ENCODE measurements at places on chromosomes 5 and 9.

DNA sequence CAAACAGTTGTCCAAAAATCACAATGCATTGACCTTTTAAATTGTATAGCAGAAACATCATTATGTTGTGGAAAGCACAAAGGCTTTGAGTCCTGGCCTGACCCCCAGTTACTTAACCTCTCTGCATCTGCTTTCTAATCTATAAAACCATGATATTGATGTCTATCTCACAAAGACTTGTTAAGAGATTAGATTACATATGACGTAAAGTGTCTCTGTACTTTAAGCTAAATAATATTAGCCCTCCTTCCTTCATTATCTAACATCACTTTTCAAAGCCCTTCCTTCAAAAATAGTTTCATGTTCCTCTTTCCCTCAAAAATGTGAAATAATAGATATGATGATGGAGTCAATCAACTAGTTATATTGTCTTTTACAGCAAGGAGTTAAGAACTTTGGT is 3.4 kb downstream of the ADAMTS6 start:
- no peak for DNase-seq

GRCh38 chr5:155616779-155617392 is 603.3 kb downstream of the KIF4B start:
- peak; percentile 28 for DNase-seq

DNA sequence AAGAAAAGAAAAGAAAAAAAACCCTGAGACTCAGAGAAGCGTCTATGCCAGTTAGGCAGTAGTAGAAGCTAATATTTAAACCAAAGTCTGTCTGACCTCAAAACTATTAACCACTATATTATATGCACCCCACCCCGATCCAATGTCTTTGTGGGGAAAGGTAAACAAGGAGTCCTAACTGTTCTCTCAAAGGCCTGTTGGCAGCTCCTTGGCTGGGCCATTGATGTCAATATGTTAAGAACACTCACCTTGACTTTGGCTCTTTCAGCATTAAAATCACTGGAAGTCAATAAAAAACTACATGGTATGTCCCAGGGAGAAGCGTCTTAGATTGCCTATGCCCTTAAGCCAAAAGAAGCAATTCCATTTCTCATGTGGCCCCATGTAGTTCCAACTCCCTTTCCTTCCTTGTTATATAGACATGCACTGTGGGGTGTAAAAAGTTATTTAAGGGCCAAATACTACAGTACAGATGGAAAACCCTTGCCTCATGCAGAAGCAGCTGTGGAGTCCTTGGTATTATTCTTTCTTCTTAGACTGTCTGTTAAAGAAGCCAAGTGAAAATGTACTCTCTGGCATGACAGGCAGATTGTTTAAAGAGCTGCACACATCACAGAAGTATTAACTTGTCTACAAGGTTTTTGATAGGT is 308.6 kb upstream of the RPS23 start:
- no peak for DNase-seq

DNA sequence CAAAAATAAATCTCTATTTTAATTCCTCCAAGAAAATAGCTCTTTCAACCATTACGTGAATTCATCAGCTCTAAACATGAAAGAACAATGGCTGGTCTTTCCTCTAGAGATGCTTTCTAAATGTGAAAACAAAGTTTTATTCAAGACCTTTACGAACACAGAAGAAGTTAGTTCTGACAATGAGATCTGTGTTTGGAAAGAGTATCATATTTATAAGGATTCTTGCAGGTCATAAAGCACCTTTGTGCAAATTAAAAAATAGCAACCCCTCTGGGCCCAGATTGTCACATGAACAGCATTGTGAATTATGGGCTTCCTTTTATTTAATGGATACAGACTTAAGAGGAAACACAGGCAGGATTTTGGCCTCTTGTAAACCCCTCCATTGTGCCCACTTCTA is 17.7 kb upstream of the FTMT start:
- no peak for DNase-seq

DNA sequence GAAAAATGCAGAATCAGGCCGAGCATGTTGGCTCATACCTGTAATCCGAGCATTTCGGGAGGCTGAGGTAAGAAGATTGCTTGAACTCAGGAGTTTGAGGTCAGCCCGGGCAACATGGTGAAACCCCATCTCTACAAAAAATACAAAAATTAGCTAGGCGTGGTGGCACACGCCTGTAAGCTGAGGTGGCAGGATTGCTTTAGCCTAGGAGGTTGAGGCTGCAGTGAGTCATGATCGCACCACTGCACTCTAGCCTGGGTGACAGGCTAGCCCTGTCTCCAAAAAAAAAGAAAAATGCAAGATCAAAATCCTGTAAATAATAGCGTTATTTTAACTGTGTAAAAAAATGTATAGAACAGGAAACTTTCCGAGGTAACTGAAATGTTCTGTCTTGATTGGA is 39.4 kb downstream of the RNF44 start:
- DNase-seq: peak; percentile 20

DNA sequence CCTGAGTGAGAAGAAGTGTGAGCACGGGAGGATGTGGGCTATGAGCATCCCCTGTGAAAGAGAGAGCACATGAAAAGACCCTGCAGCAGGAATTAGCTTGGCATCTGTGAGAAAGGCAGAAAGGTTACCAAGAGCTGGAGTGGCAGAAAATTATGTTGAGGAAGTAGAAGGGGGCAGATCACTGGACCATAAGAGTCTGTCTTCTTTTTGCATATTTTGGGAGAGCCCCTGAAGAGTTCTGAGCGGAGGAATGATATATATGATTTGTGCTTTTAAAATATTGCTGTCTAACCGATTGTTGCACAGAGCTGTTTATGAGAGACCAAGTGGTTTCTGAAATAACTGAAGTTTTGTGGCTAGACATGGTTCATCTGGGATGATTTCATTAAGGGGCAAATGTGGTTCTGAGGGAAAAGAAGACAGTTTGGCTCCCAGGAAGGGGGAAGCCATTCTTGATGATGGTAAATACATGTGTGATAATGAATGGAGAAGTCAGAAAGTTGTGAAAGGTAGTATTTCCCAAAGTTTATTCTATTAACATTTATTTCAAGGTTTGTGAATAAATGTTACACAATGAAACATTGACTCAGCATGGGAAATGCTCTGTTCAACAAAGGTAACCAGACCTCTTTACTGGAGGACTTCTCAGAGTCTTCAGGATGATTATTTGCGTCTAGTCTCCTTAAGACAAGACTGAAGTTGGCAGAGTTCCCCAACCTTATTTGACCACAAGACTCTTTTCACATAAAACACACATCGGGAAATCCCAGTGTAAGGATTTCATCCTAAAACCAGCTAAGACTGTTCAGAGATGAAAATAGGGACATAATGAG is 31.5 kb upstream of the ADRB2 start:
- DNase-seq: peak; percentile 45

DNA sequence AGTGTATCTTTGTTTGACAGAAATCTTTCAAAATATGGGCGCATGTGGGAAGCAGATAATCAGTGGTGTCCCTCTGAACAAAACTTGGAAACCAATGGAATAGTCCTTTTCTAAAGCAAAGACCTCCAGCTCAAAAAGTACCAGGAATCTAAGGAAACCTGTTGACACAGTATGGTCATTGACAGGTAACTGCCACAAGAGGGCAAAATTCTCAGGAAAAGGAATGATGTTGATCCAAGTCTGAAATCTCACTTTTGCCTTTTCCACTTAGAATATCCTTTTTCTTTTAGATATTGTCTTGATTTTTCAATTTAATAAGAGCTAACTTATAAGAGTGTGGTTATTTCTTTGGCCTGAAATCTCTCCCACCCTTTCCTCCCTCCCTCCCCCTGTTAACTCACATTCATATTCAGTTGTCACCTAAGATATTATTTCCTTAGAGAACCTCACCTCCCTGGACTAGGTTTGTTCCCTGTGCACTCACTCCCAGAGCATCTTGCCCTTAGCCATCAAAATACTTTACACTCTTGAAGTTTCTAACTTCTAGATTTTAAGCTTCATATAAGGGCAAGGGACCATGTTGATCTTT is 59.0 kb upstream of the BARX1 start:
- DNase-seq: peak; percentile 63

- DNase-seq: peak; percentile 56
These were observed 928 bp downstream of the HACD4 start for GRCh38 chr9:21030389-21031035.

DNA sequence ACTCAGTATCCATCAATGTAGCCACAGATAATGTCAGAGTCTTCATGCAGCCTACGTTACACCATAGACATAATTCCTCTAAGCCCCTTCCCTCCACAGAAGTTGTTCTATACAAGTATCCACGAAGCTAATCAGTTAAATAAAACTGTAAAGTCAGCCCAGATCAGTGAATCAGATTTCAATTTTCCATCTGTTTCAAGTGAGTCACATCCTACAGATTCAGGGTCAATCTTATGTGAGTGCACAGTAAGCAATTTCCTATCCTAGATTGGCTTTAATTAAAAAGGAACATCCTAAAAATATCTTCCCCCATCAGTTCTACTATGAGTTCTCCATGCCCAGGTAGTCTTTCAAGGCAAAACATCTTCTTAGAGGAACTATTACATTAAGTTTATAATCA is 402.5 kb downstream of the EFNA5 start:
- no peak for DNase-seq

DNA sequence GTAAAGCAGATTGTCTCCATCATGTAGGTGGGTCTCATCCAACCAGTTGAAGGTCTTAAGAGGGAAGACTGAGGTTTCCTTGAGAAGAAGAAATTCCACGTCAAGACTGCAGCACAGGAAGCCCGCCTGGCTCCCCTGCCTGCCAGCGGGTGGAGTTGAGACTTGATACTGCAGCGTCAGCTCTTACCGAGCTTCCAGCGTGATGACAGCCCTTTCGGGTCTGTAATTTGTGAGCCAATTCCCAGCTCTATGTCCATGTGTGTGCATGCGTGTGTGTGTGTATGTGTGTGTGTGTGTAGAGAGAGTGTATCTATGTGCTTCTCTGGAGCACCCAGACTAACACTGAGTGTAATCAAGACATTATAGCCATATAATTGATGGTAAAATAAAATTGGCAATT is 379.7 kb upstream of the IRX2 start:
- DNase-seq: no peak

- DNase-seq: no peak
These were observed 110.2 kb downstream of the FER start for GRCh38 chr5:108857905-108858304.

DNA sequence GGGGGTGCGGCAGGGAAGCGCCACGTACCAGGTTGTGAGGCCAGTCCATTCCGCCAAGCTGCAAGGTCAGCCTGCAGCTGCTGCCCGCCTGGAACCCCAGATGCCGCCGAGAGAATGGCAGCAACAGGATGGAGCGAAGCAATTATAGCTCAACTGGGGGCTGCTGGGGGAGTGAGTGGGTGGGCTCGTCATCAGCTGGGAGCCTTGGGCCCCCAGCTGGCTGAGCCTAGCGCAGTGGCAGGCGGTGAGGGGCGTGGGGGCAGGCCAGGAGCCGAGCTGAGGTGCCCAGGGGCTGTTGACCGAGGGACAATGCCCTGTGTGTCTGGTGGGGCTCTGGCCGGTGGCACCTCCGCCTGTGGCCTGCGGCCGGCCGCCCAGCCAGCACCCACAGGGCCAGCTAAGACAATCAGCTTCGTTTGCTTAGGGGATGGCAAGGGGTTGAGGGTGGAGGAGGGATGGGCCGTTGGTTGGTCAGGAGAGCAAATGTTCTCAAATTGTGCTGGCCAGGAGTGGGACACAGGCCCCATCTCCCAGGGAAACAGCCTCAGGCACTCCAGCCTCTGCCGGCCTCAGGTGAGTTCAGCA is at the start of gene IL17B:
IL17B (minus strand) TSS at position 116 of the 585 bp plus-strand sequence; CDS start at position 49, 67 bp downstream.
- DNase-seq: no peak

DNA sequence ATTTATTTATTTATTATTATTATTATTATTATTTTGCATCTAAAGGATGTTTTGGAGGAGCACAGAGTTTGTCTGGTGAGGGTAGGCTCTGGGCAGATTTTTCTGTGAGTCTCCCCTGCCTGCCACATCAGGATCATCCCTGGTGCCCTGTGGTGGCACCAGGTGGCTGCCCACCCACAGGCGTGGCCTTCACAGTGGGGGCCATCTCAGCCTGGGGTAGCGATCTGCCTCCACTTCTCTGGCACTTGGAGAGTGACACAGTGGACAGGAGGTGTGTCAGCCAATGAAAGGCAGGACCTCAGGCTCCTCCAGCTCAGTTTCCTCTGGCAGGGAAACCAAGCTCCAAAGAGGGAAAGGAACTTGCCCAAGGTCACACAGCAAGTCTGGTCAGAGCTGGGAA is 30.0 kb downstream of the SLC6A7 start:
- no peak for DNase-seq

Data from astrocyte of the hippocampus (primary cell).